ENCODE measurements at places on chromosomes 12 and 14. TPM values are rescaled to one million over a fixed set of nuclear protein-coding genes. Genes with fewer than 3 reads are reported as not detected.

KLHDC1 gene
- 0.63 TPM for polyA plus RNA-seq

SMOC1 gene
- polyA plus RNA-seq, result 21.9 TPM

ASIC1 gene
- polyA plus RNA-seq, result 10.2 TPM

KRT80 gene
- 2.1 TPM for polyA plus RNA-seq

CISTR gene
- not detected for polyA plus RNA-seq

CIDEB gene
- 0.31 TPM for polyA plus RNA-seq

RIMBP2 gene
- polyA plus RNA-seq, result not detected

SLC25A21 gene
- 1.5 TPM for polyA plus RNA-seq

PSMC1 gene
- polyA plus RNA-seq, result 174 TPM

- DNase-seq, result no peak
These were observed 560.4 kb upstream of the FLRT2 start for GRCh38 chr14:84969501-84969900.

GRCh38 chr14:66746316-66747006, 238.5 kb downstream of the GPHN start:
- peak; percentile 1 for DNase-seq

DNA sequence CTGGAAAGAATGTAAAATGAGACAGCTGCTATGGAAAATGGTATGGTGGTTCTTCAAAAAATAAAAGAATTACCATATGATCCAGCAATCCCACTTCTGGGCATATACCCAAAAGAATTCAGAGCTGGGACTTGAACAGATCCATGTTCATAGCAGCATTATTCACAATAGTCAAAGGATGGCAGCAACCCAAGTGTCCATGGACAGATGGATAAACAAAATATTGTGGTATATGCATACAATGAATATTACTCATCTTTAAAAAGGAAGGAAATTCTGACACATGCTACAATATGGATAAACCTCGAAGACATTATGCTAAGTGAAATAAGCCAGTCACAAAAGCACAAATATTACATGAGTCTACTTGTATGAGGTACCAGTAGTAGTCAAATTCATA, 9.1 kb downstream of the RAB2B start:
- DNase-seq, result peak; percentile 92

- no peak for DNase-seq
These were observed 281.1 kb downstream of the AACS start for GRCh38 chr12:125346362-125346761.

DNA sequence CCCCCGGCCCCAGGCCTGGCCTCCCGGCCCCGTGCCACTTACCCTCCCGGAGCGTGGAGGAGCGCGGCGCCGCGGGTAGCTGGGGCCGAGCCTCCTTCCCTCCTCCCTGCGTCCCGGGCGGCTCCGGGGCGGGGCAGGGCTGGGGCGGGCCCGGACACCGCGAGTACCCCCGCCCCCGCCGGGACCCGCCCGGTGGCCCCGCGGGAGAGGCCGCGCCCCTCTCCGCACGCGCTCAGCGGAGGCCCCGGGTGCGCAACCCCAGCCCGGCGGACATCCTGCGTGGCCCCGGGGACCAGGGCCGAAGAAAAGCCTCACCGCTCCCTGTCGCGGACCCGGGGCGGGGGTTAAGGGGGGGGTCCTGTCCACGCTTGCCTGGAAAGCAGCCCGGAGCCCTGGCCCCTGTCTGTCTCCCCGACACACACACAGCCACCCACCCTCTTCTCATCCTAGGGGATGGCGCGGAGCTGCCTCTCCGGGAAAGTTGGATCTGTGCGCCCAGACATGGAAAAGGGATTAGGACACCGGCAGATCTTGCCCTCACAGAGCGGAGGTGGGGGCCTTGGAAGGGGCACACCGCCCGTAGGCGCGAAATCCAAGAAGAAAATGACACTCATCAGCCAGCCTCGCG, at the start of gene SYNE3:
TSS of gene SYNE3 (minus strand) at position 97 of the 628 bp plus-strand sequence. CDS start 40,829 bp downstream, outside the sequence.
- DNase-seq, result no peak

GRCh38 chr12:92943482-92944250, 14.6 kb upstream of the EEA1 start:
- no peak for DNase-seq

DNA sequence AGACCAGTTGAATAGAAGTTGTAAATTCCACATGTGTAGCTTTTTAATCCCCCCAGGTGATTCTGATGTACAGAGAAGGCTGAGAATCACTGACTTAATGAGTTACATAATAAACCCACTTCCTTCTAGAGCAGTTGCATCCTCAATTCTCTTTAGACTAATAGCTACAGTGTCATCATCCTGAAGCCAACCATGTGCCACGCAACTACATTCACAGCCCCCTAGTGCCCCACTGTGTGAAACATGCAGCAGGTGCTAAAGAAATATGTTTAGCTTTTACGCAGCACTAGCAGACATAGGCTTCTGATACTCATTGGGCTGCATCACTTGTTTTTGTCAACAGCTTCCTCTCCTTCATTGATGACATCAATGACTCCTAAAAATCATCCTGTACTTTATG, 1168.3 kb downstream of the BCL11B start:
- DNase-seq, result no peak

DNA sequence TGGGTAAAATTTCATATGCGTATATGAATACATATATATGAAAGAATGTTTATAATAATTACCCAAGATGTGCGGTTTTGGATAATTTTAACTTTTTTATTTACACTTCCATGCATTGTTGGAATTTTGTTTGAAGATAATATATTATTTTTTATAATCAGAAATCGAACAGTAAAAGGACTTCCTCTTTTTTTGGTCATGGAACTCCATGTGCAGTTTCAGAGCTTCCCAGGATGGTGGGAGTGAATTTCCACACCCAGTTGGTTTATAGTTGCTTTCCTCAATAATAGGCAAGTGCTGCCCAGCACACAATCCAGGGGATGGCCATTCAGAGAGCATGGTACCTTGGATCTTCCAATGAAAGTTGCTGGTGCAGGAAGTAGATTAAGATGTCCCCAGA, 6.3 kb upstream of the EMP1 start:
- DNase-seq, result no peak

DNA sequence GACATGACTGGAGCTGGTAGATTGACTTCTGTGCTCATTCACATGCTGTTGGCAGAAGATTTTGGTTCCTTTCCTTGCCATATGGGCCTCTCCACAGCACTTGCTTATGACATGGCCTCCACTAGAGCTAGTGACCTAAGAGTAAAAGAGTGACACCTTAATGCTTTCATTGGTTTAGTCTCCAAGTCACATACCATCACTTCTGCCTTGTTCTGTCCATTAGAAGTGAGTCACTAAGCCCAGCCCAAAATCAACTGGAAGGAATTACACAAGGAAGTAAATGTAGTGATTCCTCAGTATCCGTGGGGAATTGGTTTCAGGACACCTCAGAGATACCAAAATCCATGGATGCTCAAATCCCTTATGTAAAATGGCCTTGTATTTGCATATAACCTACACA, 81.3 kb downstream of the PPHLN1 start:
- DNase-seq, result no peak

DNA sequence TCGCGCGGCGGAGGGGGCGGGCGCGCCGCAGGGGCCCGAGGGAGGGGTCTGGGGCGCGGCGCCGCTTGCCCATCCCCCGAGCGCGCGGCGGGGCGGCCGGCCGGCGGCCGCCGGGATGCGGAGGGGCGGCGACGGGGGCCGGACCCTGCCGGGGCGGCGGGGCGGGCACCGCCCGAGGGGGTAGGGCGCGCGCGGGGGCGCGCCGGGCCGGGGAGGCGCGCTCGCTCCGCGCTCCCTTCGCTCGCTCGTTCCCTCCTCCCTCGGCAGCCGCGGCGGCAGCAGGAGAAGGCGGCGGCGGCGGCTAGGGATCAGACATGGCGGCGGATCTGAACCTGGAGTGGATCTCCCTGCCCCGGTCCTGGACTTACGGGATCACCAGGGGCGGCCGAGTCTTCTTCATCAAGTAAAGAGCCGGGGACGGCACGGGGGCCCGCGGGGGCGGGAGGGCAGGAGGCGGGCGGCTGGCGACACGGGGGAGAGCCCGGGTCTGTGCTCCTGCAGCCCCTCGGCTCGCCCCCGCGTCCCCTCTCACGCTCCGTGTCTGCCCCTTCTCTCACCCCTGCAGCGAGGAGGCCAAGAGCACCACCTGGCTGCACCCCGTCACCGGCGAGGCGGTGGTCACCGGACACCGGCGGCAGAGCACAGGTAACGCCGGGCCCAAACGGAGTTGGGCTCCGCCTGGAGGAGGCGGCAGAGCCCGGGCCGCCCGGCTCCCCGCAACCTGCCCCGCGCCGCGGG, at the start of gene PLEKHA5:
TSS of gene PLEKHA5 (plus strand) at position 248 of the 738 bp plus-strand sequence. CDS start at position 315, 67 bp downstream.
- peak; percentile 32 for DNase-seq

GRCh38 chr14:75011356-75011994, 8.8 kb downstream of the EIF2B2 start:
- no peak for DNase-seq

DNA sequence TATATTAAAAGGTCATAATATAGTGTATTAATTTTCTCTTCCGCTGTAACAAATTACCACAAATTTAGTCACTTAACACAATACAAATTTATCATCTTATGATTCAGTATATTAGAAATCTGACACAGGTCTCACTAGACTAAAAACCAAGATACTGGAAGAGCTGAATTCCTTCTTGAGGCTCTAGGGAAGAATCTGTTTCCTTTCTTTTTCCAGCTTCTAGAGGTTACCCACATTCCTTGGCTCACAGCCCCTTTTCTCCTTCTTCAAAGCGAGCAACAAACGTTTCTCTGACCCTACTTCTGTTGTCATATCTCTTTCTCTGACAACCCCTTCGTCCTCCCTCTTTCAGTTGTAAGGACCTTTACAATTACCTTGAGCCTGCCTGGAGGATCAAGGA, 43.4 kb upstream of the AMN1 start:
- DNase-seq, result no peak

- no peak for DNase-seq
These were observed 93.6 kb upstream of the TMTC2 start for GRCh38 chr12:82593143-82593542.

GRCh38 chr12:110937104-110937641, 16.8 kb upstream of the MYL2 start:
- no peak for DNase-seq

GRCh38 chr12:85325442-85325841, 45.4 kb downstream of the ALX1 start:
- DNase-seq, result no peak

- no peak for DNase-seq
These were observed 6.9 kb downstream of the GALNT9 start for GRCh38 chr12:132322206-132323132.
